Naive thymus-derived CD8-positive, alpha-beta T cell (primary cell): ENCODE measurements at places on chromosomes 3 and 15.
A peak's percentile ranks its signal among the peaks of the same experiment; 100 is the strongest.

GRCh38 chr3:134252766-134253165, 2.1 kb upstream of the RYK start:
- DNase-seq, result no peak

DNA sequence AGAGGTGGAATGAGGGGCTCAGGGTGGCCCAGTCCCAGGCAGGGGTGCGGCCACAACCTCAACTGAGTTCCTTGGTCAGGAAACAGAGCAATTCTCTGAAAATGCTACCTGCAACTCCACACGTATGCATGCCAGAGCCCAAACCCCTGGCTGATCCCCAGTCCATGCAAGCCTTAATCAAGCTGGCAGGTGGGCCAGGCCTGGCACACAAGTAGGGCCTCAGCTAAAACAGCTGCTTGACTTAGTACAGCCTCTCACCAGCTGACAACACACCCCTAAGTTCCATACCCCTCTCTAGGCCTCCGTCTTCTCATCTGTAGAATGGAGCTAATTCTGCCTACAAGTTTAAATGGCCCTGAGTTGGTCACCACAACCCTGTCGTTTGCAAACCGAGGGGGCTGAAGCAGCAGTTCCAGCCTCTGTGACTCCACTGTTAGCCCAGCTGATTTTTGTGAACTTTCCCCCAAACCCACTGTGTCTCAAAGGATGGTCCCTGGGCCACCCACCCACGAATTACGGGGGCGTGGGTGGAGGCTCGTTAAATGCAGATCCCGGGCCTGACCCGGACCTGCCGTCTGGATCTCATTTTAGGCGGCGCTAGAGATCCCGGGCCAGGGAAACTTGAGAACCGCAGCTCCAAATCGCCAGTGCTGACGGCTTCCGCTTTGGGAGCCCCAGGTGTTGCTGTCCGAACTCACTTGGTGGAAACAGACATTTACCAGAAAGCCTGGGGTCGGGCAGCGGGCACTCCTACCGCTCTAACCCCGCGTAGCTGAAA, 927 bp downstream of the CHDH start:
- DNase-seq, result no peak

GRCh38 chr3:61944726-61945125, 383.4 kb downstream of the PTPRG start:
- DNase-seq, result no peak

- DNase-seq, result no peak
Observed at GRCh38 chr3:111715911-111716523, 120.9 kb upstream of the ZBED2 start.

- DNase-seq, result no peak
Observed at GRCh38 chr3:139098391-139098790, 53.7 kb upstream of the PRR23C start.

- no peak for DNase-seq
Observed at GRCh38 chr3:56899851-56900250, 98.1 kb upstream of the ARHGEF3 start.

GRCh38 chr15:56794553-56795329, 61.4 kb upstream of the ZNF280D start:
- no peak for DNase-seq

DNA sequence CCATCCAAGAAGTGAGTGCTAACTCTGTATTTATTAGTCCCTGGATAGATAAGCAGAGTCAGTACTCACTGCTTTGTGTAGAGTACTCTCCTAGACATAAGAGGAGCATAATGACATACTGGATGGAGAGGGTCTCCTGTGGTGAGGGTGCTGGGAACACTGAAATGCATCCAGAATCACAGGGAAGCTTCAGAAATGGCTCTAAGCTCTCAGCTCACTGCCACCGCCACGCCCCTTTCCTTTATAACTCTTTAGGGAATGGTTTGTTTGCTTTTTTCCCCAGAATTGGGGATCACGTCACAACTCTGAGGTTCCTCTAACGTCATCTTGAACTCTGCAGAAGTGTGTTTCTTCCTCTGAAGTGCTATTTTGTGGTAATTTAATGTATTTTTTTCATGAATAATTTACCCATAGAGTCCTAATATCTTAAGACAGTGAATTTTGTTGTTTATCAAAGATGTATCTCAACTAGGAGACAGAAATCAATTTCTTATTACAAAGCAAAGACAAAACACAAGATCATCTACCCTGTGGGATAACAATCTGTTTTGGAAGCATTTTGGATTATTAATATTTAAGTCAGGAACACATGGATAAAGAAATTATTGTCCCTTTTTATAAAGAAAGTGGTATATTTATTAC, 154.6 kb downstream of the PTPRG start:
- DNase-seq, result no peak

DNA sequence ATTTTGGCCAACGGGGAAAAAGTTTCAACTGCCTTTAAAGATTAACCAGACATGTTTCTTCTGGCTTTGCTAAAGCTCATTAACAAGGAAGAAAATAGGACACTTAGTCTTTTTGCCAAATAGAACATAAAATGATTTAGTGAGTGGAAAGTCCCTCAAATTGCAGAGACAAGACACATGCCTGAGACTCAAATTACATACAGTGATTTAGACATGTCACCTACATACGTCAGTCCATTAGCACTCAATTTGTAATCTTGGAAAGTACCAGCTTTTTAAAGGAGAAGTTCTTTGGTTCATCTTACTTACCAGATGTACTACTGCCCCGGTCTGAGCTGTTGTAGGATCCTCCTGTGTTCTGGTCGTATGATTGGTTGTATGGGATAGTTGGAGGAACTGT, 1134.2 kb downstream of the ROBO1 start:
- no peak for DNase-seq

GRCh38 chr3:56929809-56930615, 128.3 kb upstream of the ARHGEF3 start:
- no peak for DNase-seq

DNA sequence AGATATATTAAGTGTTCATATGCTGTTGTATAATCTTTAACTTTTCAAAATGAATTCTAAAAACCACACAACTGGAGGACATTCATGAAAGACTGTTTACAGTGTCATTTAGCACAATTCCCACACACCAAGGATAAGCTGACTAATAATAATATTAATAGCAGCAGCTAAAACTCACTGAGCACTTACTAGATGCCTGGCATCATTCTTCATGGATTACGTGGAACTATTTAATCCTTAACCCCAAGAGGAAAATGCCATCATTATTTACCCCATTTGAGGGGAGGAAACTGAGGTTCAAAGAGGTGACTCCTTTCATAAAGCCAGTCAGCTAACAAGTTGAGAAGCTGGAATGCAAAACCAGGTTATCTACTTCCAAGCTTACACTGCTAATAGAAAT, 77.0 kb downstream of the TMEM108 start:
- DNase-seq, result no peak

GRCh38 chr15:85615930-85616329, 178.8 kb downstream of the KLHL25 start:
- DNase-seq, result no peak

- no peak for DNase-seq
Observed at GRCh38 chr15:40785164-40785563, 15.4 kb downstream of the C15orf62 start.

DNA sequence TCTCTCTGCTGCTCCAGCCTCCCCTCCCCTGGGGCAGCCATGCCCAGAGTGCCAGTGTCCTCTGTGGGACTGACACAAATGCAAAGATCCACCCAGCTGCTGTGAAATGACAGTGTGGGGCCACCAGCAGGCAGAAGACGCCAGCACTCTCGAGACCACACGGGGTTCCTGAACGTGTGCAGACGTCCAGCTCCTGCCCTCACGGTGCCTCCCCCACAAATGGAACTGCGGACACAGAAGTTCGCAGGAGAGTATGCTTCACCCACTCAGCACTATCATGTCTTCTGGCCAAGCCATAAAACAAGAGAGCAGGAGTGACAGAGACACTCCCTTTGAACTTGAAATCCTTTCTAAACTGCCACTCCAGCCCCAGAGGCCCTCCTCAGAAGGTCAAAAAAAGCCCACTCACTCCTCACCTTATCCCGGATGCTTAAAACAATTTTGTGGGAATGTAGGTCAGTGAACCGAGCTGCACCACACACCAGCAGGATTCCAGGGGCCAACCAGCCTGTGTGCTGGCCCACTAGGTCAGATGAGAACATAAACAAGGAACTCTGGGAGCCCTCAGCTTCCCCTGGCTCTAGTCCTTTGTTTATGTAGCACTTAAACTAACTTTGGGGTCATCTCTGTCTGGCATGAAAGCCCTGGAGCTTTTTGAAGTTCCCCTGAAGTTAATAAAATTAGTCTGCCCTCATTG, 112.6 kb downstream of the DNAJB8 start:
- no peak for DNase-seq

GRCh38 chr3:55668359-55668758, 181.3 kb upstream of the WNT5A start:
- no peak for DNase-seq

GRCh38 chr15:47661661-47662180, 55.6 kb upstream of the SEMA6D start:
- no peak for DNase-seq

GRCh38 chr15:100143378-100143777, 198.4 kb downstream of the ADAMTS17 start:
- DNase-seq, result no peak

DNA sequence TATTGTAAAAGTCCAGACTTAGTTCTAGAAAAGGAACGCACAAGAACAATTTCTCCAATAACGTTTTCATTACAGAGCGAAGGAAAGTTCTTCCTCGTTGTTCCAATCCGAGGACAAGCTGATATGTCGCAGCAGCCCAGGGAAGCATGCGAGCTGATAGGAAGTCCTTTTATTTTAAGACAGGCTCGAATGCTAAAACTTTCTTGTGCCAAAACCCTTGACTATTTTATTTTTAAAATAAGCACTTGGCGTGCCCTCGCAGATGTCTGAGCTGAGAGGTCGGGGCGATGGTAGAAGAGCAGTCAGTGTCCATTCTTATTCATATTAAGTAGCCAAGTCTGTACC, 433 bp upstream of the MITF start:
- DNase-seq, result no peak

- DNase-seq, result no peak
Observed at GRCh38 chr3:173037840-173038483, 103.1 kb downstream of the SPATA16 start.

DNA sequence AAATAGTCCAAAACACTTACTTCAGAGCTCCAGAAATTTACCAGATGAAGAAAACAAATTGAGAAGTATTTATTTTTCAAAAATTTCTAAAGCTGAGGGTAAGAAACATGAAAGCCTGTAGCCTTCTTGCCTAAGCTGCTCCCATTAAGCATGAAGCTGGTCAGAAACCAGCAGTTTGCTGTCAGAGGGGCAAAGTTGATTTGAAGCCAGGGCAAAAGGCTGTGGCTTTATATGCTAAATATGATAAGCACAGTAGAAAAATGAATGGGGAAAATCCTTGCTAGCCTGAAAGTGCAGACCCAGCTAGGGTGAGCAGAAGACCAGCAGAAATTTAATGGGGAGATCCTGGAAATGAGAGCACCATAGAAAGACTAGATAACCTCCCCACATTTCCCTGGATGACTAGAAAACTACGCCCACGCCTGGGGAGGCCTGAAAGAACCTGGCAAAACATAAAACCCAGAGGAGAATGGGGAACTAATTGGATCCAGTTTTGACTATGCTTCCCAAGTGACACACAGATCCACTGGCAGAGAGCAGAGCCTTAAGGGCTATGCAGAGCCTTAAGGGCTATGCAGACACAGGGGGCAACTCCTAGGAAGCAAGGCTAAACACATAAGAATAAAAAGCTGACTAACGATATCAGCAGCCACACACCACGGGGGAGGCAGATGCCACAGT, 43.0 kb upstream of the HEG1 start:
- no peak for DNase-seq

GRCh38 chr3:8366219-8366810, 135.3 kb upstream of the LMCD1 start:
- DNase-seq, result no peak

- DNase-seq, result no peak
Observed at GRCh38 chr3:69803681-69804270, 64.5 kb downstream of the MITF start.

DNA sequence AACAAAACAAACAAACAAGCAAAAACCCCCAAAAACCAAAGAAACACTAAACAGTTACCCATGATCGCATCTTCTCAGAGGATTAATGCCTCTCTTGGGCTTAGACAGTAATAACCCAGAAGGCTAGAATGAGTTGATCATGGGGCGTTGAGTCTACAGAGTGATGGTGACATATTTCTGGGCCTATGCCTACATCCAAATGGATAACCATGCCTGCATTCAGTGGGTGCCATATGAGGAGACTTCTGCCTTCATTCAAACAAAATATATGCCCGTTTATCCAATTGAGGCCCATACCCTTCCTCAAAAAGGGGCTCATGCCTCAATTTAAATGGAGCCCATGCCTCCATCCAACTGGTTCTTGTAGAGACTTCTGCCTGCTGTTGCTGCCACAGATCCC, 284.0 kb downstream of the EPHB1 start:
- DNase-seq, result no peak

- no peak for DNase-seq
Observed at GRCh38 chr15:95620934-95621579, 709.4 kb upstream of the NR2F2 start.

DNA sequence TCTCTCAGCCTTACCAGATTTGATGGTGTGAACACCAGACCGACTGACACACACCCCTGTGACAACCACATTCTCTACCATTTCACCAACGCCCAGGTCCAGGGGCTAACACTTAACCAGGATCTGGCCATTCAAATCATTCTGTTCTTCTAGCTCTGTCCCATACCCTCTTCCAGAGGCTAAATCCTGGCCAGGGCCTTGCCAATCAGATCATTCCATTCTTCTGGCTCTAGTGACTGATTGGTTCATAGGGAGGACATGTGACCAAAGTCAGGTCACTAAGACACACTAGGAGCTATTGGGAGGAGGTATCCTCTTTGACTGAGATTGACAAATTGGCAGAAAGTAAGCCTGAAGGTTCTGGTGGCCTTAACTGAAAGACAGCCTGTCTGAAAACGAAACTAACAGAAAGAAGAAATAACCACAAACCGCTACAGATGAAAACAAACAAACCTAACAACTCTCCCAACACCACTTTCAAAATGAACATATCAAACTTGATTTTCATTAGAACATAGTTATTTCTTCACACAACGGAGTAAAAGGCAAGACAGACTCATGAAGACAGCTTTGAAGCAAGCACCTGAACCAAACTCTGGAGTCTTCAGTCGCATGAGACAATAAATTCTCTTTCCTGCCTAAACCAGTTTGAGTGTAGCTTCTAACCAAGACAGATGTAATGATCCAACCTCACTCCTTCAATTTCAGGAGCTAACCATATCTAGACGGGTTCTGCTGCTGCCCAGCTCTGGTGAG, 68.5 kb downstream of the TRANK1 start:
- DNase-seq, result peak; percentile 61

DNA sequence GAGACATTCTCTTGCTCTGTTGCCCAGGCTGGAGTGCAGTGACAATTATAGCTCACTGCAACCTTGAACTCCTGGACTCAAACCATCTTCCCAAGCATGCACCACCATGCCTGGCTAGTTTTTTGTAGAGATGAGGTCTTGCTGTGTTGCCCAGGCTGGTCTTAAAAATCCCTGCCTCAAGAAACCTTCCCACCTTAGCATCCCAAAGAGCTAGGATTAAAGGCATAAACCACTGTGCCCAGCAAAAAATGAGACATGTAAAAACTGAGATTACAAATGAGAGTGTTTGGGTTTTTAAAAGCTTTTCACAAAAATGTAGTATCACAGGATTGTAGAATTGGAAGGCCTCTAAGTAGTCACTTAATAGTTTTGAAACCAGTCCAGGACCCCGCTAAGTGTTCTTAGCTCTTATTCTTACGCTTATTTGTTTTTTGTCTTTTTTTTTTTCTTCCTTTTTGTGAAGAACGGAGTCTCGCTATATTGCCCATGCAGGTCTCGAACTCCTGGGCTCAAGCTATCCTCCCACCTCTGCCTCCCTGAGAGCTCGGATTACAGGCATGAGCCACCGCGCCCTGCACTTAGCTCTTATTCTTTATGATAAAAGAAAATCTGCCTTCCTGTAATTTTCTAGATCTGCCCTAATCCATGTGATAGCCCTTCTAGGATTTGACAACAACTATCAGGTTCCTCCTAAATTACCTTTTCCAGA, 31.5 kb downstream of the KLHL18 start:
- no peak for DNase-seq
